Effector CD4-positive, alpha-beta T cell (primary cell): ENCODE measurements at places on chromosomes 7 and 10.

DNA sequence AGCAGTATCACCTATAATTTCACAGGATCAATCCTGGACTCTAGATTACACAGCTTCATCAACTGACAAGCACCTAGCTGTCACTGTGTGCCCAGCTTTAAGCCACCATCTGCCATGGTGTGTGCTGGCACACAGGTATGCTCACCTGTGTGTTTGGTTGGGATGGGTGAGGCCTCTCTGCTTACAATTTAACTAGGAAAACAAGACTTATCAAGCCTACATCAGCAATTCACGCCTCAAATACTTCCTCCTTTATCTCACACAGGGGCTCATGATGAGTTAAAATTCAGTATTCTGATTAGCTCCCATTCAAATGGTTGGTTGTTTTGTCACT is 608.2 kb downstream of the PARD3 start:
- no peak for DNase-seq

GRCh38 chr7:2109936-2110609 is 122.7 kb downstream of the MAD1L1 start:
- DNase-seq: no peak

DNA sequence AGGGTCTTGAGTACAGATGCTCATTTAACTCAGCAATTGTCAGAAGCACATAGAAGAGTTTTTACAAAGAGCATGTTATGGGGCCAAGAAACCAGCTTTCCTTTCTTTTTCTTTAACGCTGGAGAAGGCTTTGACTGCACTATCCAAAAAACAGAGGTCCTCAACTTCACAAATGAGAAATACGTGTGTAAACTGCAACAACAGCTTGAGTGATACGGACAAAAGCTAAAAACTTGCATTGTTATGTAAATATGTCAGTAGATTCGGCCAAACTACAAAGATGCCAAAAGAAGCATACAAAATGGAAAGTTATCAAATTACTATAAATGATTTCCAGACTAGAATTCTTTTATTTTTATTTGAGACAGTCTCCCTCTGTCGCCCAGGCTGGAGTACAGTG is 62.4 kb upstream of the C10orf90 start:
- DNase-seq: no peak

- DNase-seq: no peak
These were observed 144.6 kb upstream of the TMEM106B start for GRCh38 chr7:12066521-12066920.

- no peak for DNase-seq
These were observed 93.8 kb downstream of the CALD1 start for GRCh38 chr7:134873253-134873652.

DNA sequence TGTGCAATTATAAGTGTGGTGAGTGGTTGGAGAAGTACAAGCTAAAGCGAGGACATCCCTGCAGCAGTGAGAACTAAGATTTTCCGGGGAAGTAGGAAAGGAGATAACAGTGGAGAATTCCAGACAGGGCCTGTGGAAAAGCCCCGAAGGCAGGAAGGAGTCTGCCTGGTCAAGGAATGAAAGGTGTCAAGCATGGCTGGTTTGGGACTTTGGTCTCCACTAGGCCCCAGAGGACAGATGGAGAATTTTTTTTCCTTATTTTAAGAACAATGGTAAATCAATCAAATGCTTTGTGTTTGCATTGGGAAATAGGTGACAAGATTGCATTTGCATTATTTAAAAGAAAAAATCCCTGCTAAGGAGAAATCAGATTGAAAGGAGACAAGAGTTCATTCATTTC is 3.2 kb upstream of the CEP55 start:
- no peak for DNase-seq

- no peak for DNase-seq
These were observed 809.2 kb downstream of the NXPH1 start for GRCh38 chr7:9242636-9243035.
